ENCODE measurements at places on chromosomes 6 and 20.

GRCh38 chr6:157905590-157906342 is 75.9 kb upstream of the SYNJ2 start:
- DNase-seq = no peak

DNA sequence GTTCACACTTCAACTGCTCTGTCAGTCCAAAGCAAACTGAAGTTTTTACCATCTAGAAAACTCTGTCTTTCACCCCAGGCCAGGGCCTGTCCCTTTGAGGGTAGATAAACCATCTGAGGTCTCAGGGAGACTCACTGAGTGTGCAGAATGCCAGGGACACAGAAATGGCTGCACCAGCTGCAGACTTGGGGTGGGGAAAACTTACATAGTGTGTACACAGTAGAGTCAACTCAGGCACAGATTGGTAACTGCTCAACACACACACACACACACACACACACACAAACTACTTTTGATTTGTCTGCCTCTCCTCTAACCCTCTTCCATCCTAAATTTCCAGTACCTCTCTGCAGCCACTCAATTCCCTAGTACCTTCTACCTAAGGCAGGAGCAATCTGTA is 374.9 kb upstream of the JAG1 start:
- DNase-seq = no peak

- DNase-seq = no peak
Observed at GRCh38 chr6:134628154-134628553, 310.2 kb upstream of the SGK1 start.

DNA sequence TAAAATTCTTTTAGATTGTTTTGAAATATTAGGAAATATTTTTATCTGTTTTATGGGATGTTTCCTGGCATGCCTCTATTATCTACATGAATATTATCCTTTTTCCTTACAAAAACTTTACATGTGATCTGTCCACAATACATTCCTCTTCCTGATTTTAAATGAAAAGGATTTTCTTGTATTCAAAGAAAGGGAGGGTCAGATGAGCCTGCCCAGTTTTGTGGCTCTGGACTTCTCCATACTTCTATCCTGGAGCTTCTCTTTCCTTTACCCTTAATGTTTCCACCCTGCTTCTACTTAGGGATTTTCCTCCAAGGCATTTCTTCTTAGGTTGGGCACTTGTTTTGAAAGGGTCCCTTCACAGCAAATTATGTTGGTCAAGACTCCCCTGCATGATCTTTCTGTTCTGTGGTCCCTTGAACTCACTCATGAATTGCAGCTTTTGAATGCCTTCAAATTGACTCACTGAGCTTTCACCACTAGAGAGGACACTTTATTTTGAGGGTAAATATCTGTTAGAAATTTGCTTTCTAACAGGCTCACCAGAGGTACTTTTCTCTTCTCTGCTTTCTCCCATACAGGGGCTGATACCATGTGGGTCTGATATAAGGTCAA is 104.9 kb downstream of the CENPW start:
- DNase-seq = no peak

- DNase-seq = no peak
Observed at GRCh38 chr6:54646069-54646950, 200.3 kb upstream of the FAM83B start.

GRCh38 chr6:43250992-43251373 is 7.7 kb downstream of the TTBK1 start:
- no peak for DNase-seq

DNA sequence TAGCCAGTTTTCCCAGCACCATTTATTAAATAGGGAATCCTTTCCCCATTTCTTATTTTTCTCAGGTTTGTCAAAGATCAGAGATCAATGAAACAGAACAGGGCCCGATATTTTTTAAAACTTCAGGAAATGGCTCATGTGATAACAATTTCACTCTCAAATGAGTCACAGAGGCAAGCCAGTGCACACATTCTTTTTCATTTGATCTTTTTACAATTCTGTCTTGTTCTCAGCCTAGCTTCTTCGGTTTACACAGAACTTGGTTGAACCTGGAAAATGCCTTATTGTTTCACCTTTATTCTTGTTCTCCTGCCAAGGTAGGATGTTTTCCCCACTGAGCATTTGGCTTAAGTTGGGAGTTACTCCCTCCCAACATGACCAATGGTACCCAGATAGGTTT is 258.9 kb downstream of the COL12A1 start:
- no peak for DNase-seq

GRCh38 chr6:54426995-54427394 is 118.8 kb downstream of the TINAG start:
- DNase-seq = no peak

GRCh38 chr6:1437553-1438406 is 48.4 kb downstream of the FOXF2 start:
- no peak for DNase-seq

GRCh38 chr6:25041485-25042035 is 105.8 kb upstream of the RIPOR2 start:
- no peak for DNase-seq

DNA sequence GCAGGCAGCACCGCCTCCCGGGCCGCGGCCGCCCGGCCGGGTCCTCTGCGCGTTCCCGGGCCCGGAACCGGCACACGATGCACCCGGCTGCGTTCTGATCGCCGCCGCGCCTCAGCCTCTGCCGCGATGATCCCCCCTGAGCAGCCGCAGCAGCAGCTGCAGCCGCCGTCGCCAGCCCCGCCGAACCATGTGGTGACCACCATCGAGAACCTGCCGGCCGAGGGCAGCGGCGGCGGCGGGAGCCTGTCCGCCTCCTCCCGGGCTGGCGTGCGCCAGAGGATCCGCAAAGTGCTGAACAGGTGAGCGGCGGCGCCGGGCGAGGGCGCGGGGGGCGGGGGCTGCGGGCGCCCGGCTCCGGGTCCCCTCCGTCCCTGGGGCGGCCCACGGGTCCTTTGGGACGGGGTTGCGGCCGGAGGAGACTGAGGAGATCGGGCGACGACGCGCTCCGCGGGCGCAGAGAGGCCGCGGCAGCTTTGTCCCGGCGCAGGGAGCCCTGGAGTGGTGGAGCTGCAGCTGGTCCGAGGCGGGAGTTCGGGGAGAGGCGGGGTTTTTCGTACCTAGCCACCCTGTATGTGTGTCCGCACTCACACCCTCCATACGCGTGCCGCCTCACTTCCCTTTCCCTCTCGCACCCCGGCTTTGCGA is 659 bp downstream of the SLC35F1 start:
- no peak for DNase-seq

DNA sequence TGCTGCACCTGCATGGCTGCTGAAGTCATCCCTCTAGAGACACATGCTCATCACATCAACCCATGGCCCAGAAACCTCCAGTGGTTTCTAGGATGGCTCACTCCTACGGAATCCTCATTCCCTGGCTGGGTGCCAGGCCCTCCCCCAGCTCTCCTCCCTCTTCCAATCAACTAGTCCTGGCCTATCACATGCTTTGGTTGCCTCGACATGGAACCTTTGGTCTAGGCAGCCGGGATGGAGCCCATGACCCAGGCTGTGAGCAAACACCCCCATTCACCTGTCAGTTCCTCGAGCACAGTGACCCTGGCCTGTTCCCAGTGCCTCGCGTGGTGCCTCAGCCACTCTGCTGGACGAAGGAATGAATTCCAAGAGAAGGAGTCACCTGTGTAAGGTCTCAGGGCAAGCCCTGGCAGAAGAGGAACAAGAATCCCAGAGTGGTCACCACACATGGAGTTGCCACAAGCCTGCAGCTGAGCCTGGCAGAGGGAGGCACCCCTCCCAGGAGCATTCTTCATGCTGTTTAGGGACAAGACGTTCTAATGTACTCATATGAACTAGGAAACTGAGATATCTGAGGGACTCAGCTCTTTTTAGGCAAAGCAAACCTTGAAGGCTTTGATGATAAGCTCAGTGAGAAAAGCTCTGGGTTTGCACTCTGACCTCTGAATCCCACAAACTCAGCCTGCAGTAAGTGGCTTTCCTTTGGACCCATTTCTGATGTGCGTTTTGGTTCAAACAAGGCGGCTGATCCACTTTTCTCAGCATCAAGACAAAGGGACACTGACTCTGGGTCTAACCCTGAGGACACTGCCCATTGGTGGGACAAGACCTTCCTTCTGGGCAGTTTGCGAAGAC is 40.2 kb downstream of the PPP1R3G start:
- no peak for DNase-seq

GRCh38 chr6:26420688-26421171 is 18.7 kb downstream of the BTN3A1 start:
- DNase-seq = peak; percentile 26

GRCh38 chr20:40849456-40849855 is 160.4 kb upstream of the MAFB start:
- DNase-seq = no peak

- no peak for DNase-seq
Observed at GRCh38 chr6:109491207-109491938, 8.4 kb upstream of the ZBTB24 start.

DNA sequence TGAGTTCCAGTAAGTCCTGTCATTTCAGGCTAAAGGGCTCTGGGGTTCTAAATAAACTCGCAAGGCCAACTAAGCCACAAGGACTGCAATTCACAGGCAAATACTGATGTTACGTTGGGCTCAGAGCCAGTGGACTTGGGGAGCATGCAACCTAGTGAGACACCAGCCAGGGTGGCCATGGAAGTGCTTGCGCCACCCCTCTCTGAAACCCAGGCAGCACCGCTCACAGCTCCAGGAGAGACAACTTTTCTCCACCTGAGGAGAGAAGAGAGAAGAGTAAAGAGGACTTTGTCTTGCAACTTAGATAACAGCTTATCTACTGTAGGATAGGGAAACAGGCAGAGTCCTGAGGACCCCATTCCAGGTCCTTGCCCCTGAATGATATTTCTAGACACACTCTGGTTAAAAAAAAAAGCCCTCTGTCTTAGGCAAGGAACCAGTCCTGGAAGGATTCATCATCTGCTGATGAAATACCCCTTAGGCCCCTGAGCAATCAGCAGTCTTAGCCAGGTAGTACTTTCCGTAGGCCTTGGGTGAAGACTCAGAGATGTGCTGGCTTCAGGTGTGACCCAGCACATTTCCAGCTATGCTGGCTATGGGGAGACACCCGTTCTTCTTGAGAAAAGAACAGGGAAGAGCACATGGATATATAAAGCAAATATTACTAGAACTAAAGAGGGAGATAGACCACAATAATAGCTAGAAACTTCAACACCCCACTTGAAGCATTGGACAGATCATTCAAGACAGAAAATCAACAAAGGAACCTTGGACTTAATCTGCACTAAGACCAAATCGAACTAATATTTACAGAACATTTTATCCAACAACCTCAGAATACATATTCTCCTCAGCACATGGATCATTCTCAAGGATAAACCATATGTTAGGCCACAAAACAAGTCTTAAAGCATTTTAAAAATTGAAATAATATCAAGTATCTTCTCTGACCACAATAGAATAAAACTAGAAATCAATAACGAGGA is 31.5 kb upstream of the TBC1D32 start:
- DNase-seq = no peak

DNA sequence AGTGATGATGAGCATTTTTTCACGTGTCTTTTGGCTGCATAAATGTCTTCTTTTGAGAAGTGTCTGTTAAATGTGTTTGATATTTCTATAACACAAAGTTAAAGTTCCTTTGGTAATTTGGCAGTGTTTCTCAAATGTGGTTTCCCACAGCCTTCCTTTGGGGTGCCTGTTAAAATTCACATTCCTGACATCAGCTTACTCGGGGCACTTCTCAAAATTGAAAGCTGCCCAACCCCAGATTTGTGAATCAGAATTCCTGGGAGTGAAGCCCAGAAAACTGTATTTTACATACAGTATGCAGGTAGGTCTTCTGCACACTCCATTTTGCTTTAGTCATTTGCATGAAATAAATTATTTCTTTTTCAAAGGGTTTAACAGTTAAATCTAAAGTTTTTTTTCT is 207.9 kb downstream of the GMPR start:
- no peak for DNase-seq

- no peak for DNase-seq
Observed at GRCh38 chr20:63840405-63840828, 9.4 kb upstream of the ZBTB46 start.

DNA sequence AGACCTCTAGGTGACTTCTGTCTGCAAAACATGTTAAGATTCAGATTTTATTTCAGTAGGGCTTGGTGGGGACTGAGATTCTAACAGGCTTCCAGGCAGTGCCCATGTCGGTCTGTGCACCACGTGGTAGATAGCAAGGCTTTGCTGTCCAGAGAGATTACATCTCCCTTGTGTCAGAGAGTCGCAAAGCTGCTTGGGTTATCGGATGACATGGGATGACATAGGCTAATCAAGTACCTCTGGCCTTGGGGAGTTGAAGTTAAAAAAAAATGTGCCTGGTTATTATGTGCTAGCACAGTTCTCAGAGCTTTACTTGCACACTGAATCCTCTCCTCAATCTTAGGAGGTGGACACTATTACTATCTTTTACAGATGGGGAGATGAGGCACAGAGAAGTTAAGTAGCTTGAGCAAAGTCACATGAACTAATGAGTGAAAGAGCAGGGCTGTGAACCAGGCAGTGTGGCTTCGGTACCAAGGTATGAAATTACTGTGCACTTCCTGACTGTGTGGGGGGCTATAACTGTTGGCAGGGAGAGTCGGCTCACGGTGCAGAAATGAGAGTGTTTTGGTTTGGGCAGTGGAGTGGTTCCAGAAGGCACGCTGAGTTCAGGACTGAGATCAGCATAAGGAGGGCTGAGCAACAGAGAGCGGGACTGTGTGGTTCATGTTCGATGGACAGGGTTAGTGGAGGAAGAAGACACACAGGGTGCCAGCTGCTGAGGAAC is 41.1 kb downstream of the FARS2 start:
- peak; percentile 38 for DNase-seq

GRCh38 chr6:106730718-106731117 is 101.3 kb downstream of the QRSL1 start:
- DNase-seq = no peak

- no peak for DNase-seq
Observed at GRCh38 chr20:22752324-22752723, 168.0 kb upstream of the FOXA2 start.

GRCh38 chr20:57682184-57683101 is 27.4 kb downstream of the PMEPA1 start:
- no peak for DNase-seq

- DNase-seq = no peak
Observed at GRCh38 chr6:8736156-8736895, 301.0 kb upstream of the SLC35B3 start.

DNA sequence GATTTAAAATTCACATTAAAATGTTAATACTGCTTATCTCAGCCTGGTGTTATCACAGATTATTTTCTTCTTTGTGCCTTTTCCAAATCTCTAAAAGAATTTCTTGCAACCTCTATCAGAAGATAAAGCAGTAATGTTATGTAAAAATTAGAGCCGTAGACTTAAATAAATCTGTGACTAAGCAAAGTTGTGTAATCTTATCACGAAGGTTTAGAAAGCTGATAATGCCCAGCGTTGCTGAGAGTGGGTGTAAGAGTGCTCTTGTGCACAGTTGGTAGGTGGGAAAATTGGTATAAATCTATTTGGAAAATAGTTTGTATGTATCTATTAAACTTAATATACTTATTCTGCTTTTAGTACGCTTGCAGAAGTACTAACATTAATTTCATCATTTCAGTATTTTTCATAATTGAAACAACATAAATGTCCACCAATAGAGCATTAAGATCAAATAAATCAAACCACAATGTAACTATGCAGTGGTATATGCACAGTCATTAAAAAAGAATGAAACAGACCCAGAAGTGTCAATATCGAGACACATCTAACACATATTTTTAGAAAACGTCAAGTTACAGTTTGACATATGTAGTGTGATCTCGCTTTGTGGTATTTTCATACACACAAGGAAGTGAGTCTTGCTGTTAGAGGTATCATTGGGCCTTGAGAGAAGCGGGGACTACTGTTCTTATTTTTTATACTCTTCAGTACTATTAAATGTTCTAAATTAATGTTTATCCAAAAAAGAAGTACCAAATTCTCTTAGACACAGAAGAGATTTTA is 54.4 kb upstream of the PBOV1 start:
- DNase-seq = no peak

All from activated naive CD8-positive, alpha-beta T cell treated with anti-CD3 and anti-CD28 coated beads, Interleukin-2, amount 50 U/mL, for 24 hours (primary cell).